Caco-2 (cell line): ENCODE measurements at places on chromosomes 2 and 18. TPM values are rescaled to one million over a fixed set of nuclear protein-coding genes. Genes with fewer than 3 reads are reported as not detected.

Gene IL36B
- not detected in 2 replicates for total RNA-seq

Gene CENPA
- 38.4 and 39.9 TPM in 2 replicates for total RNA-seq

Gene TRABD2A
- total RNA-seq = 1.3 and 1.4 TPM in 2 replicates

Gene MOGAT1
- total RNA-seq = not detected in 2 replicates

Gene GRHL1
- total RNA-seq = 10.5 and 11.6 TPM in 2 replicates

Gene NYAP2
- 0.07 and 0.11 TPM in 2 replicates for total RNA-seq

Gene POTEI
- total RNA-seq = 7.0 and 7.3 TPM in 2 replicates

Gene IL36A
- not detected in 2 replicates for total RNA-seq

Gene C2orf80
- not detected in 2 replicates for total RNA-seq

Gene CFLAR
- 56.4 and 62.6 TPM in 2 replicates for total RNA-seq

Gene WNT10A
- 0.81 and 1.2 TPM in 2 replicates for total RNA-seq

Gene FN1
- 3,805 and 3,872 TPM in 2 replicates for total RNA-seq

Gene AQP12A
- not detected in 2 replicates for total RNA-seq

Gene MARCHF4
- not detected in 2 replicates for total RNA-seq

Gene AMER3
- 0.79 TPM in 2 replicates for total RNA-seq

Gene FAM228A
- not detected in 2 replicates for total RNA-seq

Gene FBXO15
- total RNA-seq = 0.29 TPM in 1 of 2 replicates, not detected in the other

Gene ANKRD29
- 7.3 and 8.2 TPM in 2 replicates for total RNA-seq

Gene RBKS
- 7.1 and 7.4 TPM in 2 replicates for total RNA-seq

Gene RSAD2
- 0.18 TPM in 1 of 2 replicates, not detected in the other for total RNA-seq

Gene SKA1
- 31.3 and 32.4 TPM in 2 replicates for total RNA-seq

Gene WDSUB1
- 15.5 and 16.5 TPM in 2 replicates for total RNA-seq

Gene MYOM1
- 0.41 and 0.49 TPM in 2 replicates for total RNA-seq

Gene ALPG
- total RNA-seq = 1.9 and 2.5 TPM in 2 replicates

Gene METAP1D
- 8.5 and 10.4 TPM in 2 replicates for total RNA-seq

Gene LINC00305
- not detected in 2 replicates for total RNA-seq

Gene SP110
- total RNA-seq = 0.75 and 0.84 TPM in 2 replicates

Gene CYP20A1
- total RNA-seq = 32.1 and 39.3 TPM in 2 replicates

Gene DARS1
- 90.9 and 94.9 TPM in 2 replicates for total RNA-seq

Gene REG3A
- 0.45 and 1.1 TPM in 2 replicates for total RNA-seq

Gene VWC2L
- not detected in 2 replicates for total RNA-seq

Gene RAB6D
- total RNA-seq = 0.23 and 0.39 TPM in 2 replicates

Gene AQP12B
- total RNA-seq = not detected in 2 replicates

Gene FABP1
- total RNA-seq = 41.0 and 44.5 TPM in 2 replicates

Gene ATOH8
- total RNA-seq = not detected in 2 replicates

Gene RAB27B
- total RNA-seq = 0.32 and 0.42 TPM in 2 replicates

Gene IL18RAP
- not detected in 2 replicates for total RNA-seq

Gene C18orf54
- 5.5 and 7.2 TPM in 2 replicates for total RNA-seq

Gene CCT7
- total RNA-seq = 450 and 505 TPM in 2 replicates

Gene C2orf66
- total RNA-seq = not detected in 2 replicates

Gene FAM117B
- 9.6 and 9.8 TPM in 2 replicates for total RNA-seq

Gene TMEM182
- 11.9 and 13.6 TPM in 2 replicates for total RNA-seq

Gene KHK
- 7.9 and 9.3 TPM in 2 replicates for total RNA-seq

Gene INHA
- total RNA-seq = 1.5 TPM in 2 replicates
